Activated naive CD8-positive, alpha-beta T cell treated with anti-CD3 and anti-CD28 coated beads, Interleukin-2, amount 10 ng/mL, durations not matched to agents 7 days and 5 days (primary cell): ENCODE measurements at places on chromosomes 13 and 19.

DNA sequence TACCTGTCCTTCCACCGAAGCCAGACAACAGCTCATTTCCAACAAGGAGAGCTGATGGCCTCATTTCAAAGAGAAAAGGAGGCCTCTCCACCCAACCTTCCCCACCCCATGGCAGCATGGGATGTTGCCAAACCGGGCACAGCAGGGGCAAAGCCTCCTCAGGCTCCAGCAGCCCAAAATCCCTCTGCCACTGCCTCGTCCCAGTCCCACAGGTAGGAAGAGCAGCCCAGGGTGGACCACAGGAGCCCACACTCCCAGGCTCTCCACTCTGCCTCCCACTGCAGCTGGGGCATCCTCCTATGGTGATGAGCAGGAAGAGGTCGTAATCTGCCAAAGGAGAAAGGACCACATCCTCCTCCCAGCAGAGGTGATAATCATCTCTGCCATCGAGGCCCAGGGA is 50.9 kb downstream of the PEPD start:
- no peak for DNase-seq
- H3K36me3 ChIP-seq, result no peaks in the 10 kb centered on the region
- H3K4me3 ChIP-seq, result no peak overlapping the region
- peaks cover 3% of the 10 kb centered on the region for H3K4me1 ChIP-seq
- no peaks in the 10 kb centered on the region for H3K27me3 ChIP-seq
- no peak overlapping the region for H3K27ac ChIP-seq

- H3K4me1 ChIP-seq, result no peaks in the 10 kb centered on the region
- DNase-seq, result no peak
- no peaks in the 10 kb centered on the region for H3K36me3 ChIP-seq
- H3K27me3 ChIP-seq, result peaks cover 3% of the 10 kb centered on the region
These were observed 99.4 kb downstream of the WASF3 start for GRCh38 chr13:26656919-26657318.

- DNase-seq, result no peak
- no peak overlapping the region for H3K27ac ChIP-seq
- no peaks in the 10 kb centered on the region for H3K27me3 ChIP-seq
- no peak overlapping the region for H3K4me3 ChIP-seq
- peaks cover 2% of the 10 kb centered on the region for H3K36me3 ChIP-seq
- no peaks in the 10 kb centered on the region for H3K4me1 ChIP-seq
These were observed 12.5 kb downstream of the C19orf18 start for GRCh38 chr19:57961785-57962184.

DNA sequence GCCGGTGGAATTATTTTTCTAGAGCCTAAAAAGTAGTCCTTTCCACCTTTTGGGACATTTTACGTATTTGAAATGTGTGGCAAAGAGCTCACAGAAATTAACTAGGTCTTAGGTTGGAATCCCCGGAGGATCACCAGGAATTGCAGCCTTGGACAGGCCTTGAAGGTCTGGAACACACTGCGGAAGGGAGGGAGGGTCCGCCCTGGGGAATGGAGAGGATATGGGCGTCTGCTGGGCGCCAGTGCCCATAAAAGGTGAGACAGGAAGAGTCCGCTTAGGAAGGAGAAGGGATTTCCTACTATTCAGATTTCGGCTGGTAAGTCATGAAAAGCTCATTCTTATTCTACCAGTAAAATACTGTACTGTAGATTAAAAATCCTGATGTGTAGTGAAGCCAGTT is 111.9 kb downstream of the COL4A2 start:
- H3K27ac ChIP-seq, result no peak overlapping the region
- H3K4me3 ChIP-seq, result no peak overlapping the region
- no peak for DNase-seq
- no peaks in the 10 kb centered on the region for H3K36me3 ChIP-seq
- peaks cover 13% of the 10 kb centered on the region for H3K4me1 ChIP-seq
- H3K27me3 ChIP-seq, result peaks cover 87% of the 10 kb centered on the region

DNA sequence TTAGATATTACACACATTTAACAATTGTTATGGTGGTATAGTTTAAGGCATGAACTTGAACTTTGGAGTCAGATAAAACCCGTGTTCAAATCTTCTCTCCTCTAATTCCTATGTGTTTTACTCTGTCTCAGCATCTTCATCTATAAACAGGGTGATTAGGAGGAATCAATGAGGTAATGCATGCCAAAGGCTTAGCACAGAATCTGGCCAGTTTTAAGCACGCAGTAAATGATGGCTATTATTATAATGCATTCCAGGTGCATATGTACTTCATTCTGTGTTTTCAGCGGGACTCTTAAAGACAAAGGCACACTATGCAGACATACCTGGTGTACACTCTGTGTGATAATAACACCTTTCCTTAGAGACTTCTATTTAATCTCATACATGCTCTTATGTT is 88.0 kb upstream of the FRY start:
- no peak for DNase-seq
- H3K36me3 ChIP-seq, result no peaks in the 10 kb centered on the region
- no peaks in the 10 kb centered on the region for H3K4me1 ChIP-seq
- H3K27me3 ChIP-seq, result peaks cover 20% of the 10 kb centered on the region
